ENCODE measurements at places on chromosomes 12 and 14.

DNA sequence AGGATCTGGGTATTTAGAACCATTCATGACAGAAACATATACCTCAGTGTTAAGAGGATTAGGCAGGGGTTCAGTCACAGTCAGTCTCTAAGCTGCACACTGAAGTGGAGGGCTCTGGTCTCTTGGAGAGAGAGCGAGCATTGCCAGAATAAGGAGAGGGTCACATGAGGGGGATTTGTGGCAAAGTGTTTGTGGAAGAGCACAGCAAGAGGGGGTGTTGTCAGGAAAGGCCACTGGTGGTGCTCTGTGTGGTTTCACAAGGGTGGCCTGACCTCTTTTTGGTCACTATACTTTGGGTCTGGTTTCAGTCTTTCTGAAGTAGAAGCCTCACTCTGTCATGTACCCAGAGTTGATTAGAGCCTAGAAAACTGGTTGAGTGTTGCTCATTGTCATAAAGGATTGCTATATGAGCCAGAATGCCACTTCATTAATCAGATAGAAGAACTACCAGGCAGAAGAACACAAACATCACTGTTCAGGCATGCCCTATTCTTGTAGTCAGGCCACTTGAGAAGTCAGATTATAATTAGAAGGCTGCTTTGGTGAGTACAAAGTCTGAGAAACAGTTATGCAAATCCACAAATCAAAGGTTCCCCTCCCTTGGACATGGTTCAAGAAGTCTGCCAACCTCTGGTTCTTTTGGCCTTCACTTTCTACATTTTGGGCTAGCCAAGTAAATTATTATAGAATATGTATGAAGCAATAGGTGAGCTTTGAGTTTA, 8.4 kb downstream of the TMEM19 start:
- DNase-seq: no peak

- no peak for DNase-seq
These were observed 7.9 kb downstream of the NKX2-1 start for GRCh38 chr14:36511981-36512584.

- no peak for DNase-seq
These were observed 177.8 kb downstream of the KLHL28 start for GRCh38 chr14:44783901-44784300.

DNA sequence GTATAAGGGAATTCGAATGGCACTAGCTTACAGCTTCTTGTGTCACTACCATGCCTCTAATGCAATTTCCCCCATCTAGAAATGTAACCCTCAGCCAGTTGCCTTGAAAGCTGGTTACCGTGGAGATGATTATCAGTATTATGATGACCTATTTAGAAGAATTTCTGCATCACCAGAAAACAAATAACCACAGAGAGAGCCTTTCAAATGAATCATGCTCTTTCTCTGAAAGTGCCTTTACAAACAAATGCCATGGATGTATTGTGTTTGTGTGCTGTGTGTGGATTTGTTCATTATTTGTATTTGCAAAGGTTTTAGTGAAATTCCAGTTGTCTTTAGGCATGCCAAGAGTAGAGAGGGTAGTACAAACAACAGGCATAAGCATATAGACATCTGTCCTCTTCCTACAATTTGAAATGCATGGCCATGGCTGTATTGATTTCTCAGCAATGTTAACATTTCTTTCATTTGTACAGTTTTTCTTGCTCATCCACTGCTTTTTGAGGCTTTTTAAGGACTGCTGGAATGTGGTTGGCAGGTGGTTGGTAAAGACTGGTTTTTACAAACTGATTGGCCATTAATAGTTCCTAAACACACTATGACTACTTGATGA, 266.5 kb downstream of the PAWR start:
- no peak for DNase-seq

Measured in body of pancreas (tissue), 4 donors.